Fibroblast of skin of scalp (primary cell): ENCODE measurements at places on chromosomes 6 and 20.

GRCh38 chr6:147559006-147559405 is 50.5 kb downstream of the SAMD5 start:
- no peak for DNase-seq

DNA sequence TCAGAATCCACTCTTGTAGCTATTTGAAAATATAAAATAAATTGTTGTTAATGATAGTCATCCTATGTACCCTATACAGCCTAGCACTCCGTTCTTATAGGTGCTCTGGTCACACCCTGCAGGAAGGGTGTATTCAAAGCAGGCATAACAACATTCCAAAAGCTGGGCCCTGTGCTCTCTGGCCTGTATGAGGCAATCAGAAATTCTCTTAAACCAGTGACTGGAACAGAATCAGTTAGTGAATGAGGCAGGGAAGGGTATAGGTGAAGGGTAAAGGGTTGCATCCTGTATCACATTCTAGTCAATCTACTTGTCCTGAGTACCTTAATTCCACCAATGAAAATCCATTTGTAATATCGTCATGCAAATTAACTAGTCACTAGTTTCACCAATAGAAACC is 154.5 kb upstream of the ZNF217 start:
- no peak for DNase-seq

- no peak for DNase-seq
These were observed 30.0 kb downstream of the TFAP2A start for GRCh38 chr6:10384610-10385523.

DNA sequence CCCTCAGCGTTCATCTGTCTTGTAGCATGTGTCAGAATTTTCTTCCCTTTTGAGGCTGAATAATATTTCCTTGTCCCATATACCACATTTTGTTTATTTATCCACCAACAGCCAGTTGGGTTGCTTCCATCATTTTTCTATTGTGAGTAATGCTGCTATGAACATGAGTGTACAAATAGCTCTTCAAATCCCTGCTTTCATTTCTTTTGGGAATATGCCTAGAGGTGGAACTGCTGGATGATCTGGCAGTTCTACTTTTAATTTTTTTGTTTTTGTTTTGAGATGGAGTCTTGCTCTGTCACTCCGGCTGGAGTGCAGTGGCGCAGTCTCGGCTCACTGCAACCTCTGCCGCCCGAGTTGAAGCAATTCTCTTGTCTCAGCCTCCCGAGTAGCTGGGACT is 64.7 kb downstream of the SASH1 start:
- peak; percentile 98 for DNase-seq

- no peak for DNase-seq
These were observed 9.5 kb downstream of the TNFAIP3 start for GRCh38 chr6:137876547-137876946.

DNA sequence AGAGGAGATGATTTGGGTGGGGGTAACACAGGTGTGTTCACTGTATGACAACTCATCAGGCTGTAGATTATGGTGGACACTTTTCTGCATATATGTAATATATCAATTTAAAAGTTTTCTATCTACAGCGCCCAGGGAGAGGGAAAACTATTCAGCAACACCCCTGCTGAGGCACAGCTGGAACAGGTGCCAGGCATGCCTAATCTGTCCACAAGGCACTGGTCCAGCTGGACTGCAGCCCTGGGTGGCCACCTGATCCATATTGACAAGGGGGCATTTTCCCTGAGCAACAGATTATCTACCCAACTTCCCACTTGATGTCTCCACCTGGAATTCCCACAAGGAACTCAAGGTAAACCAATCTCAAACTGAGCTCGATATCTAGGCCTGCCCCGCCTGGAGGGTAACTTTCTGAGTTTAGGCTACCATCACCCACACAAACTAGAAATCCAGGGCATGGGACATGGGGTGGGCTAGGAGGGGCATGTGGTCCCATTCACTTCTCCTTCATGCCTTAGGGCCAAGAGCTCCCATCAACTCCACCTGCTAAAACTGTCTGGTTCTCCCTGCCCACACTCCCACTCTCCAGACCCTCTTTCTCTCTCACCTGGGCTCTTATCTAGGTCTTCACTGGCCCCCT is 4.6 kb downstream of the SLC22A16 start:
- DNase-seq = no peak

GRCh38 chr6:108796875-108797274 is 51.3 kb upstream of the ARMC2 start:
- DNase-seq = no peak

GRCh38 chr6:161654209-161654608 is 380.3 kb upstream of the AGPAT4 start:
- no peak for DNase-seq

- DNase-seq = peak; percentile 23
These were observed 9.7 kb downstream of the NOL7 start for GRCh38 chr6:13624871-13625288.

DNA sequence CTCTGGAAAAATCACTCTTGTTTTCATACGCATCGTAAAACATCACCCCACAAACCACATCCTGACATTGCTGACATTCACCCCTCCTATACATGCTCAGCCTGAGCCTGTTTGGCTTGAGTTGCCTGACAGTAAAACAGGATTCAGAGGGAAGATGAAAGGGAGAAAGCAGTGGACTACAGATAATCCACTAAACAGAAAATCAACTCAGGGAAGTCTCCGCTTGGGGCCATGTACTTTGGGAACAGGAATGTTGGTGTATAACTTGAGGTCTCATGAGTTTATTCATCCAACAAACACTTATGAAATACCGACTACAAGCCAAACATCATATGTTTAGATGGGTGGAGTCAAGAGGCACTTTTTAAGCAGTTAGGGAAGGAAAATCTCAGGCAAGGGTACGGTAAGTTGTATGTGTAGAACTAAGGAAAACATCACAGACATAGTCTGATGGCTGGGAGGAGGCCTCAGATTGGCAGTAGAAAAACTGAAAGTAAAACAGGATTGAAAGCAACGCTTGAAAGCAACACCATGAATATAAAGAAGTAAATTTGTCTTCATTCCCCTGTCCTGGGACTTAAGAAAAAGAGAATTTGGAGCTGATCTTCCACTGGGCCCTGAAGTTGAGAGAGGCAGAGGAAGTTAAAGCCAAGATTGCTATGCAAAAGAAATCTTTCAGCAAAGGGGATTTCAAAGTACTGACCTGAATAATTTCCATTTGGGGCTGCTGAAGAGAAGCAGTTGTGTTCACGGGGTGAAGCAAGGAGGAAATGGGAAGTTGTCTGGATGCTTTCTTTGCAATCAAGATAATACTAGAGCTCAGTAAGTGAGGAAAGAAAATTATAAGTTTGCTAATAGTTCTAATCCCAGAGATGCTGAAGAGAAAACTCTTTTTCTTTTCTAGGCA is 28.8 kb downstream of the PDE7B start:
- peak; percentile 79 for DNase-seq

DNA sequence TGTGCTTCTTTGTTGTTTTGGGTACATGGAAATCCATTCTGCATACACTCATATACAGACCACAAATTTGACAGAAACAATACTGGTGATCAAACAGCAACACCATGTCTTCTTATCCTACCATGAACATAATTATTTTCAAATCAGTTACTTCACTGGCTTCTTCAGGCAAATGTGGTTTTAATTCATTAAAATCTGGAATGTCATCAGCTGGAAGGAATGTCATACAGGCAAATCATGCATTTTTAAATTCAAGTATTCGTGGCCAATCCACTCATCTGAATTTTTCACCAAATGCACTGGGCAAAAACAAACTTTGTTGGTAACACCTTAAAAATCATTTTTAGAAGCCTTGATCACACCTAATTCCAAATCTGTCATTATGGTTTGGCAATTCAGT is 59.3 kb downstream of the KIF6 start:
- peak; percentile 72 for DNase-seq

- DNase-seq = peak; percentile 99
These were observed 15.0 kb upstream of the TBC1D22B start for GRCh38 chr6:37242429-37243052.
